ENCODE measurements at places on chromosomes 6 and 20.

- no peak for DNase-seq
Measured at GRCh38 chr6:75430631-75431325, 62.8 kb downstream of the FILIP1 start.

- DNase-seq: no peak
Measured at GRCh38 chr6:24988562-24988961, 52.8 kb upstream of the RIPOR2 start.

- DNase-seq: peak; percentile 82
Measured at GRCh38 chr6:32622545-32623401, 14.4 kb upstream of the HLA-DQA1 start.

DNA sequence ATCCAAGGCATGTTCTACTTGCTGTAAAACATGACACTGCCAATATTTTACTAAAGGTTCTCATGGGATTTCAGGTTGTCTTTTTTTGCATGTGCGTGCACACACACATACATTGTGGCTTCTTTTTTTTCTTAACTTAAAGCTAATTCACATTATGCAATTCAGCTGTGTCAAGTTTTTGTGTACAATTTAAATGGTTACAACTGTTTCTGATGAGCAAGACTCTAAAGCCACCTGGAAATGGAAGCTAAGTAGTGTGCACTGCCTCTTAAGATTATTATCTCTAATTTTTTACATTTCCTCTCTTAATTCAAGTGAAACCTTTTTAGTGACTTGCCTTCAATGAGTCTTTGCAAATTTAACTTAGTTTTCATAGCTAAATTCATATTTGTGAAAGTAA is 75.3 kb downstream of the TULP4 start:
- no peak for DNase-seq

- no peak for DNase-seq
Measured at GRCh38 chr6:123965894-123966293, 162.2 kb downstream of the NKAIN2 start.

DNA sequence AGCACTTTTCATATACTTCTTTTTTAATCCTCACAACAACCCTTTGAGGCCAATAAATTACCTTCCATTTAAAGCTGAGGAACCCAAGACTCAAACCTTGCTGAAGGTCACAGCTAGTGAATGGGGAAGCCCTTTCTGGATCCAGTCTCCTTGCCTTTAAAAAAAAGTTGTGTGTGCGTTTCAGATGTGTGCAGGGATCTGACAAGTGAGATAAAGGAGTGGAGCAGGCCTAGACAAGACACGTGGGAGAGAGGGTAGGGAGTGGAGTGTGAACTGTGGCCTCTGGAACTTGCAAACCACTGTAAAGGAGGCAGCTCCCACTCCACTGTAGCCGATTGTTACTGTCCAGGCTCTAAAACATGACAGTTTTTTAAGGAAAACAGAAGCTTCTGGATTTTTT is 1.9 kb downstream of the KLHL32 start:
- DNase-seq: no peak

DNA sequence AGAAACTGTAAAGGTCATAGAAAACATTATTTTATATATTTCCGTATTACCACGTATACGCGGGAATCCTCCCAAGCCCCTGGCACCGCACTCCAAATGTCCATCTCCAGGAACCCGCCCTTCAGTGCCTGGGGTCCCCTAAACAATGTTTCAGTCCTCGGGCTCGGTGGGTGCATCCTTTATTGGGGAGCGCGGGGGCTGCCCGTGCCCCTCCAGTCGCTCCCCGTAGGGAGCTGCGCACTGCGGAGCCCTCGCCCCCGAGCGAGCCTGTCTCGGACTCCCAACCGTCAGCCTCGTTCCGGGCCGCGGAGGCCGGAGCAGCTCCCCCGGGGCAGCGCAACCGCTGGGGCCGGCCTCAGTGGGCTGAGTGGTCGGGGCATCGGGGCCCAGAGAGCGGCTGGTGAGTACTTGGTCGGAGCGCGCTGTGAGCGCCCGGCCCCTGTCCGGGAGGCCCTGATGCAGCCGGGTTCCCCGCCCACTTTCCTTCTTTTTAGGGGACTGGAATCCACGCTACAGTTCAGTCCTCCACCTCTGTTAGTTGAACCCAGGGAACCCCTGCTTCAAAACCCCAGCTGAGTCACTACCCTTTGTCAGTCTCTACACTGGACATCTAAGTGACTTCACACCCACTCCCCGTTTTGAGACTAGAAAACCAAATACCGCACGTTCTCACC is at the start of gene DNAH8:
Gene DNAH8, plus strand, starts transcription at position 296 of the 674 bp plus-strand sequence. CDS start 7,499 bp downstream, outside the sequence.
- DNase-seq: peak; percentile 6

DNA sequence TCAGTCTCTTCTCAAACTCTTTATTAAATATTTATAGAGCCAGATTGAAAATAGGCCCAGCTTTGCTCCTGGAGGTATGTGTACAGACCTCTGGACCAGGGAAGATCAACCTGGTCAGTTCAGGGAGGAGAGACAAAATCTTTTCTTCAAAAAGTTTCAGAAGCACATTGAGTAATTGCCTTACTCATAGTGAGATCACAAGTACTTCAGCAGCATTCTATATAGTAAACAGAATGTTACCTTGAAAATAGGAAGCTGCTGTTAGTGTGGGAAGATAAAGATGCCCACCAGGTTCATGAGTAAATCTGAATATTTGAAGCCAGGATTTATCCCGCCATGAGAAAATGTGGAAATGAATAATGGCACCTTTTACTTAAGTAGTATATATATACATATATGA is 665.9 kb upstream of the CITED2 start:
- peak; percentile 67 for DNase-seq

- DNase-seq: no peak
Measured at GRCh38 chr6:91782802-91783201, 1195.9 kb upstream of the MAP3K7 start.

- DNase-seq: peak; percentile 36
Measured at GRCh38 chr6:26105109-26105730, 18.0 kb downstream of the HFE start.

DNA sequence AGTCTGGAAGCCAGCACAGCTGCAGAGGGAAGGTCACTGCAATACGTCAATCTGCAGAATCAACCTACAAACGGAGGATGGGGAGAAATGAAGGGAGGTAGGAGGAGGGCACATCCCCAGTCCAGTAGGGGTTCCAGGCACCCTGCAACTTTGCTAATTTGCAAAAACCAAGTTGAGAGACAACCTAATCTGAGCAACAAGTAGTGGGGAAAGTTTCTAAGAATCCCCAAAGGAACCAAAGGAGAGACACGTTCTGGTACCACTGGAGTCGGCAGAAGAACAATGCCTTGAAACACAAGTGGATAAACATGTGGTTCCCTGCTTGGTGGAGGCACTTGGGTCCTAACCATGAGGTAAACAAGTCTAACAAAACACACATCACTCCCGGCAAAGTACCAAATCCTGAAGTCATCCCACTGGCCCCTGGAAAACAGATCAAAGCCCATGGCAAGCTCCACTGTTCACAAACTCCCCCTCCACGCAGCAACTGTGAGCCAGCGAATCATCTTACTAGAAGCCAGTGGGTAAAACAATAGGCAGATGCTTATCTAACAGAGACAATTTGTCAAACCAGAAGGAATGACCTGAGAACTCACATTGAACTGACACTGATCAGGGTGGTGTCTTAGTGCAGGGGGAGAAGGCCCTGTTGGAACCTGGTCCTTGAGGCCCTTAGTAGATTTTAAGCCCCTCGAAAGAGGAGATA is 4.7 kb downstream of the MRPS18A start:
- no peak for DNase-seq

DNA sequence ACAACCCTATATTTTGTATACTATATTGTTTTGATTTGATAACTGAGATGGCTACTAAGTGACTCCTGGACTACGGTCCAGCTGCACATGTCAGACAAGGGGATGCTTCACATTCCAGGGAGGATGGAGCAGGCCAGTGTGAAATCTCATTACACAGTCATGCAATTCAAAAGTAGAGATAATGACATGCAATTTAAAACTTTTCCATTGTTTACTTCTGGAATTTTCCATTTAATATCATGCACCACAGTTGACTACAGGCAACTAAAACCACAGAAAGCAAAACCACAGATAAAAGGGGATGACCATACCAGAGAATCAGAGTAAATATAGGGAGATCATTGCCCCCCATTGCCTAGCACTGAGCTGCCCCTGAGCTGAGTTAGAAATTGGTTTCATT is 366.4 kb downstream of the BTBD9 start:
- no peak for DNase-seq

DNA sequence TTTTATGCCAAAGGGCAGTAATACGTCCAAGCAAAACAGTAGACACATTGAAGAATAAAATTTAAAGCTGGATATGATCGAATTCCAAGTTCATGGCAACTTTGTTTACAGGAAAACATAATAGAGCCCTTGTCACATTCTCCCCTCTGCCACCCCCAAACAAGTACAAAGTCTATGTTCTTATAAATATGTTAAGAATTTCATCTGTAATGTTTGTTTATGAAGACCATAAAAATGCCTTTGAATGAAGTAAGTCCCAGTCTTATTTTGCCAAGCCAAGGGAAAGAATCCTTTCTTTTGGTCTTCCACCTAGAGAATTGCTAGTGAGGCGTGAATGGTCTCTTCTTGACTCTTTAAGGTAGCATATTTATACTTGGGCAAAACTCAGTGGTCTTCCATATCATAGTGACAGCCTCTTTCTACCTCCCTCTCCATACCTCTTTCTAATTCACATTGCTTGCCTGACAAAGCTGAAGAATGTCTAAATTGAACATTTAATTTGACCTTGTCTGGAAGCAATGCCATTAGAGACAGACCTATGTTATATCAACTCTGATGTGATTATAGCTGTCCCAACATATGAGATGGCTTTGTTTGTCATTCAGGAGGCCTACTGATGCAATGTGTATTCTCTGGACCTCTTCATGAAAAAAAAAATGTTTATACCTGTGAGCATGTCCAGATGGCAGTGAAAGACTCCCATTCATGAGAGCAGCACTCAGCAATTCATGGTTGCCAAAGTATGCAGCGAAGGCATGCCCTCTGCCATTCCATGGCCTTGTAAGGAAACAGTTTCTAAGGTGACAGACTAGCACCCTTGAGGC is 70.6 kb upstream of the CCN2 start:
- DNase-seq: no peak

DNA sequence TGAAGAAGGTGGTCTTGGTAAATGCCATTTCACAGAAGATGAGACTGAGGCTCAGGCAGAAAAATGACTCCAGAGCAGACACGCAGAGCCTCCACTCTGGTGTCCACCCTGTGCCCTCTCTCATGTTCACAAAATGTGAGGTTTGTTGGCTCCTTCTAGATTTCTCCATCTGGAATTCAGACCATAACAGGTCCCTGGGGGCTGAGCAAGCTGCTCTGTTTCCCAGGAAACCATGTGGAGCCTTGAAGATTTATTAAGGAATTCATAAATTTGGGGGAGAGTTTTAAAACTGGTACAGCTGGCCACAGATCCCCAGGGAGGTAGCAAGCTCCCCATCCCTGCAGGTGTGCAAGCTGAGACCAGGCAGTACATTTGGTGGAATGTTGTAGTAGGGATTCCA is 38.8 kb upstream of the SIRPA start:
- no peak for DNase-seq

GRCh38 chr6:105620878-105621277 is 218.0 kb upstream of the PREP start:
- no peak for DNase-seq

- no peak for DNase-seq
Measured at GRCh38 chr6:167798453-167798852, 28.3 kb upstream of the AFDN start.

- DNase-seq: no peak
Measured at GRCh38 chr6:20269181-20269580, 56.9 kb upstream of the MBOAT1 start.

GRCh38 chr6:151056230-151056907 is 183.4 kb upstream of the AKAP12 start:
- no peak for DNase-seq

- no peak for DNase-seq
Measured at GRCh38 chr6:94443701-94444100, 1024.3 kb upstream of the EPHA7 start.

DNA sequence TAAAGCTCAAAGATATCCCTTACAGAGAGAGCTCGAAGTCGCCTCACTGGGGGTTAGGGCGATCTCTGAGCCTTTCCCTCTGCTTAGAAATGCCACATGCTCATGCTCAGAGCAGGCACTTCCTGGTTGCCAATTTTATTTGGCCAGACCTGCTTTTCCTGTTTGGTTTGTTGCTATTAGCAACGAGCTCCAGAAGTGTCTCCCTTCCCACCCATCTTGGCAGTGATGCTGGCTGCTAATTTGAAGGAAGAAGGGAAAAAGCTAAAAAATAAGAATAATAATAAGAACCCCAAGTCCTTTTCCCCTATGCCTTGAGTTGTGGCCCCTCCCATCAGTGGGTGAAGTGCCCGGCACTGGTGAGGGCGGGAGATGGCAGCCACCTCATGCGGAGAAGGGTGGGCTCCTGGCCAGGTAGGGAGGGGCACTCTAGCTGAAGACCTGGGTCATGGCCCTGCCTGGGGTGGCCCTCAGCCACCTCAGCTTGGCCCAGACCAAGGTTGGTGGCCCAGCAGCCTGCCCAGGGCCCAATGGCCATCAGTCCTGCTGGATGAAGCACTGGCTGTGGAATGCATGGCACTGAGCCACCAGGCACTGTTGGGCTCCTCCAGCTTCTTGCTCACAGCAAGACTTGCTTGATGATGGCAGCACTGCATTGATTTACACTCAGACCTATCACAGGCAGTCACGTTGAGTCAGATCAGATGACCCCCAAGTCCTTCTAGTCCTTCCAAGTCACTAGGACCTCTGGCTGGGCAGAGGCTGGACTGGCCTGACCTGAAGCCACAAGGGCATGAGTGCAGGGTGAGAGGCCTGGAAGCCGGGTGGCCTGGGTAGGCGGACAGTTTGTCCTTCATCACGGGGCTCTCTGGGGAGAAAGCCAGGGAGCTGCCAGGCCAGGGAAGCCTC is 79.0 kb downstream of the SYNJ2 start:
- DNase-seq: no peak

DNA sequence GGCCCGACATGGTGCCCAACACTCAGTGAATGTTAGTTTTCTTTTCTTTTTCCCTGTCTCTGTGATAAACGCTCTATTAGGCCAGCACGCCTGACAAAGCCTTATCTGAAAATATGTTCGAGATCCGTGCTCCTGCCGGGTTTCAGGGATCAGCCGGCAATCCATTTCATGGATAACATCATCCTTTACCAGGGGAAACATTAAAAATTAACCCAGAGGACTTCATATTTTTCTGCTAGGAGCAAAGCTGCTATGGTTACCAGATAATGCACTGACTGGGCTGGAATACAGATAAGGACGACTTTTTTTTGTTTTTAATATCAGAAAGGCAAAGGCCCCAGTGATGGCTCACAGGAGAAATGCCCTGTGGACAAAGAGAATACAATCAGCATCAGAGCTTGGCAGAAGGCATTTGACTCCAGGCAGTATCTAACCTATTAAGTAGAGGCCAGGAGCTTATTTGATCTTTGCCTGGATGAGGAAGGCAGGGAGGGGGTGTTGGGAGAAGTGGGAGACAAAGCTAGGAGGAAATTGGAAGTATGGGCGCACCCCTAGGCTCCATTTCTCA is 482.0 kb upstream of the CHD6 start:
- DNase-seq: no peak
